ENCODE measurements at places on chromosomes 1 and 21. TPM values are rescaled to one million over a fixed set of nuclear protein-coding genes. Genes with fewer than 3 reads are reported as not detected.

The SPRR2A gene
- not detected for total RNA-seq

The EDEM3 gene
- 8.4 TPM for total RNA-seq

The MFSD2A gene
- 4.3 TPM for total RNA-seq

The BACH1 gene
- 6.0 TPM for total RNA-seq

The PCAT6 gene
- total RNA-seq, result 1.4 TPM

The ZZZ3 gene
- total RNA-seq, result 15.7 TPM

The OR2T33 gene
- total RNA-seq, result not detected

The ATXN7L2 gene
- total RNA-seq, result 2.7 TPM

The FCRL6 gene
- total RNA-seq, result not detected

The RXRG gene
- total RNA-seq, result not detected

The EFNA3 gene
- 6.2 TPM for total RNA-seq

The NTMT2 gene
- total RNA-seq, result not detected

The S100A3 gene
- 115 TPM for total RNA-seq
